ENCODE measurements at places on chromosomes 6 and 20. TPM values are rescaled to one million over a fixed set of nuclear protein-coding genes. Genes with fewer than 3 reads are reported as not detected.

The LY6G5B gene
- 45.1 TPM for total RNA-seq

The SNAI1 gene
- 0.81 TPM for total RNA-seq

DNA sequence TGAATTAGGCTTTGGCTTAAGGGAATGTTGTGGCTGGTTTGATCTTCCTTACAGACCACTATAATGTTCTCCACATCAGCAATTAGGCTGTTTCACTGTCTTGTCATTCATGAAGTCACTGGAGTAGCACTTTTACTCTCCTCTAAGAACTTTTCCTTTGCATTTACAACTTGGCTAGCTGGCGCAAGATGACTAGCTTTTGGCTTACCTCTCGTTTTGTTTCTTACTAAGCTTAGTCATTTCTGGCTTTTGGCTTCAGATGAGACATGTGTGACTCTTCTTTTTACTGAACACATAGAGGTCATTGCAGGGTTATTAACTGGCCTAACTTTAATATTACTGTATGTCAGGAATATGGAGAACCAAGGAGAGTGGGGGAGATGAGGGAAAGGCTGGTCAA, 143.2 kb downstream of the PTCHD4 start:
- no peaks in the 10 kb centered on the region for H3K27me3 ChIP-seq
- H3K4me3 ChIP-seq, result no peak overlapping the region
- H3K27ac ChIP-seq, result no peak overlapping the region
- no peaks in the 10 kb centered on the region for H3K4me1 ChIP-seq
- H3K36me3 ChIP-seq, result no peaks in the 10 kb centered on the region

DNA sequence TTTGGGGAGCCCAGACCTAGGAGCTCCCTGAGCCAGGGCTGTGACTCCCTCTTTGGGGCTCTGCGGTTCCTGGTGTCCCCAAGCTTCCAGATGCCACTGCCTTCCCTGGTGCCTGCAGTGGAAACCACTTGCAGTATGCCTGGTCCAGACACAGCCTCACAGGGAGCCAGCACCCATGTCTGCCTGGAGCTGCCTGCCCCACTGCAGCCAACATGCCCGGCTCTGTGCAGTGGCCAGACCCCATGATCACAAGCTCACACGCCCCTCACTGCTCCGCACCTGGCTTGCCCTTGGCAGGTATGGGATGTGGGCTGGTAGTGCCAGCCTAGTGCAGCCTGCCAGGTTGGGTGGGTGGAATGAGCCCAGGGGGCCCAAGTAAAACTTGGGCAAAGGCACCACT, 644.8 kb downstream of the HTR1B start:
- H3K36me3 ChIP-seq, result no peaks in the 10 kb centered on the region
- no peaks in the 10 kb centered on the region for H3K27me3 ChIP-seq
- DNase-seq, result no peak
- no peaks in the 10 kb centered on the region for H3K4me1 ChIP-seq

DNA sequence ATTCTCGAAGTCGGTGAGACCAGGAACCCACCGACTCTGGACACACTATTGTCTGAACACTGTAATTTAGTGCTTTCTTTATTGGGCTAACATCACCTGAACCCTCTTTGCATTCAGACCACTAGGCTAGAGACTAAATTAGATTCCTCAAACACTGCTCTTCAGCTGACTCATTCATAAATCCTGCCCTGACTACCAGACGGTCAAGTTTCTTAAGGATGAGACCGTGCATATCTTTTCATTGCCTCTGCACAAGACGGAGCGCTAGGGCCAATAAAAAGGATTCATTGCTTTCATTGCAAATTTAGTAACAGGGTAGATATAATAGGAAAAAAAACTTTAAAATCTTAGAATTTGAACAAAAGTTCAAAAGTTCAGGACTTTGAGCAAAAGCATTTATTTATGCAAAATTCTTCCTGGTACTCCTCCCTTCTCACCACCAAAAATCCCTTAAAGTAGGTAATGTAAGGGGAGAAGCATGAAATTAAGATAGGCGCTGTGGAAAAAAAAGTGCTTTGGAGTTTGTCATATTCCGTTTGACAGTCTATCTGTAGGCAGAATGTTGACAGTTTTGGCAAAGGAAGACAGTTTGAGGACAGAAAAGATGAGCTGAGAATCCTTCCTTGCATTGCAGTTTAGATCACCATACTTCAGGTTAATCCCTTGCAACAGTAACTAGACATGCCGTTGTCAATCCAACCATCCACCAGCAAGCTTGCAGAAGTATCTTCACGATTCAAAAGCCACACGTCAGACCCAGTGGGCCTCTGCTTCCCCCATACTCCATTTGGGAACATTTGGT, 328.6 kb upstream of the JARID2 start:
- H3K27ac ChIP-seq, result no peak overlapping the region
- H3K4me1 ChIP-seq, result no peaks in the 10 kb centered on the region
- no peaks in the 10 kb centered on the region for H3K36me3 ChIP-seq
- no peak overlapping the region for H3K4me3 ChIP-seq
- DNase-seq, result no peak

- H3K27me3 ChIP-seq, result no peaks in the 10 kb centered on the region
- no peak overlapping the region for H3K27ac ChIP-seq
- peaks cover 17% of the 10 kb centered on the region for H3K4me1 ChIP-seq
- no peaks in the 10 kb centered on the region for H3K36me3 ChIP-seq
- DNase-seq, result no peak
Observed at GRCh38 chr20:10061641-10062040, 26.9 kb downstream of the ANKEF1 start.
